Dermis blood vessel endothelial cell (primary cell): ENCODE measurements at places on chromosomes 16 and 17. TPM values are rescaled to one million over a fixed set of nuclear protein-coding genes. Genes with fewer than 3 reads are reported as not detected.

Gene SEZ6
- not detected in 2 replicates for total RNA-seq

Gene LRRC75A
- 2.6 and 4.5 TPM in 2 replicates for total RNA-seq

Gene LCMT1
- total RNA-seq: 24.8 and 26.5 TPM in 2 replicates

Gene ZNF200
- total RNA-seq: 11.2 and 11.6 TPM in 2 replicates

Gene MYL4
- 0.60 and 1.5 TPM in 2 replicates for total RNA-seq

Gene IRF8
- 2.4 and 25.9 TPM in 2 replicates for total RNA-seq

Gene ZNF423
- 7.1 and 13.4 TPM in 2 replicates for total RNA-seq

Gene ASB16
- total RNA-seq: 0.17 TPM in 1 of 2 replicates, not detected in the other

Gene GRIN2A
- total RNA-seq: not detected in 2 replicates

Gene MEAK7
- 14.5 and 24.1 TPM in 2 replicates for total RNA-seq

Gene MLX
- 33.0 and 34.5 TPM in 2 replicates for total RNA-seq

Gene TBC1D3G
- total RNA-seq: not detected in 2 replicates

Gene SLC22A31
- 0.23 TPM in 1 of 2 replicates, not detected in the other for total RNA-seq

Gene MT1G
- not detected in 2 replicates for total RNA-seq

Gene MED13
- 41.4 and 48.5 TPM in 2 replicates for total RNA-seq

Gene SPATA32
- 0.05 TPM in 1 of 2 replicates, not detected in the other for total RNA-seq

Gene UTS2R
- total RNA-seq: not detected in 2 replicates
